Amniotic stem cell (primary cell): ENCODE measurements at places on chromosomes 5 and 9.

DNA sequence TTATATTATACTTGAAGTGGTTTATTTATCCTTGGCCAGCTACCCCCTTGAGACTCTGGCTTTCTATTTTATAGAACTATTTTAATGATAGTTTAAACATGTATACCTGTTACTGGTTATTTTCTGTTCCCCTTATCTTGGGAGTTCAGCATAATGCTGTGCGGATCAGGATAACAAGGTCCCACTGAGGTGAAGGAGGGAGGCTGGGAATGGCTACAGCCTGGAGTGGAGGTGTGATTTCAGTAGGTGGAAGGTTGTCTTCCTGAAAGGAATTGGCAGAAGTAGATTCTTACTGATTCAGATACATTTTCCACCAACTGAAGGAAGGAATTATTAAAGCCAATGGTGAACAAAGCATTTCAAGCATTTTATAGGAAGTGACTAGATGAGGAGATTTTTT is 38.9 kb downstream of the PAM start:
- DNase-seq = no peak

DNA sequence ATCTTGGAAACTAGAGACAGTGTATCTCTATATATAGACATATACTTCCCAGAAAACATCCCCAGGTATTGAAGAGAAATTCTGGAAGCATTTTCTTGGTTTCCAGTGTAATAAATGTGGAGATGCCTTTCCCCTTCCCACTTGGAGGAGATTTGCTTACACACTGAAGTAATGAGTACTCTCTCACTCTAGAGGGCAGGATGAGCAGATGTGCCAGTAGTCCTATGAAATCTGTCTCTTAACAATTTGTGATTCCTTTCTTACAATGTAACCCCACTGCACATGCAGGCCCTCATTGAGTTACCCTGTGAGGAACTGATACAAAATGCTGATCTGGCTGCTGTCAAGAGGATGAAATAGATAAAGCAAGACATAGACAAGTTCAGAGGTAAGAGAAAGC is 567.2 kb downstream of the SLCO4C1 start:
- DNase-seq = no peak

DNA sequence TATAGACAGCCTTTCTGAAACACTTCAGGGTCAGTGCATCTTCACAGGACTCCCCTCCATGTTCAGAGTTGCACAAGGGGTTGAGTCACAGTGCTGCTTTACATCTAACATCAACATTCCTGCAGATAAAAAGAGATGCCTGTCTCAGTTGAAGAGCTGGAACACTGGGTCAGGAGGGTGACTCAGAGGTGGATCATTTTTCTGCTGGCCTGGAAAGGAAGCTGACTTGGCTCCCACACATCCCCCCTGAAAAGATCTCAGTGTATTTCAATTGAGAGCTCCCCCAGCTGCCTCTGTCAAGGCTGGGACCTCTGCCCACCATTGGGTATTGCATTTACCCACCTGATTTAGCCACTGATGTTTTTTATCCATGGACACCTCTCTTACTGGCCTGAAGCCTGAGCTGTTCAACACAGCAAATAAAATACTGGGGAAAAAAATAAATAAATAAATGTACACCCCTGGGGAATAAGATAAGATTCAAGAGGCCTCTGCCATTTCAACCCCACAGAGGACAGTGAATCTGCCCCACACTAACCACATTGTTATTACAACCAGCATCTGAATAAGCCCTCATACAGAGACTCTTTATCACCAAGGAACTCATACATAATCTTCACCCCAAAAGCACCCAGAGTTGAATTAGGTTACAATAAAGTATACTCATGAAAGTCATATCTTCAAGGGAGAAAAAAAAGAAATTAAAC is 716.4 kb downstream of the SEMA5A start:
- DNase-seq = peak; percentile 94

GRCh38 chr5:10479154-10479721 is 37.6 kb downstream of the ROPN1L start:
- peak; percentile 52 for DNase-seq

GRCh38 chr5:169706071-169706470 is 69.0 kb downstream of the DOCK2 start:
- DNase-seq = no peak

DNA sequence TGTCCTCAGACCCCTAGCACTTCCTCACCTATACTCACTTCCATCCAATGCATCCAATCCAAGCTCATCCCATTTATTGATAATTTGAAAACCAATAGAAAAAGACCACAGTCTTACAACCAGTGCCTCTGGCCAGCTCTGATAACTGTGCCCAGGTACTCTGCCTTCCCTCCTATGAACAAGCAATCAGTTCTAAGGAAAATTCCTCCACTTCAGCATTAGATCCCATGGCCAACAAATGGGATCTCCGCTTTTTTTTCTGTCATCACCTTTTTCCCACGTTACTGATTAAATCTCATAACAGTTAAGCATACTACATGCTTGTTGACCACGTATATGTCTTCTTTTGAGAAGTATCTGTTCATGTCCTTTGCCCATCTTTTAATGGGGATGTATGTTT is 41.7 kb upstream of the GLIS3 start:
- DNase-seq = no peak

- no peak for DNase-seq
These were observed 79.4 kb downstream of the PAM start for GRCh38 chr5:102834438-102834964.
